ENCODE measurements at places on chromosomes 2 and 18.

DNA sequence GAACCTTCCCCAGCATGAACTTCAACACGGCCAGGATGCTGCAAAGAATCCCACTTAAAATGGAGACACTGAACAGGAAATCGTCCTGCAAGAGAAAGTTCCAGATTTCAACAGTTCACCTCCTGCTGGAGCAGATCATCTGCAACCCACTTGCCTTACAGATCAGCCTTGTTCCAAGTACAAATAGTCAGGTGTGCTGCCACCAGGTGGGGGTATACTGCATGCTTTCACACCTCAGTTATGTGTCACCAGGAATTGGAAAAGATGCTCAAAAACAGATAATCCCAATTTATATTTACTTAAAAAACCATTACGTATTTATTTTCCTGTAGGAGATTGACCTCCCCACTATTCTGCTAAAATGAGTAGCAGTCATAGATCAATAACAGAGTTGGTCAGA is 212.3 kb downstream of the MGAT5 start:
- DNase-seq, result no peak

DNA sequence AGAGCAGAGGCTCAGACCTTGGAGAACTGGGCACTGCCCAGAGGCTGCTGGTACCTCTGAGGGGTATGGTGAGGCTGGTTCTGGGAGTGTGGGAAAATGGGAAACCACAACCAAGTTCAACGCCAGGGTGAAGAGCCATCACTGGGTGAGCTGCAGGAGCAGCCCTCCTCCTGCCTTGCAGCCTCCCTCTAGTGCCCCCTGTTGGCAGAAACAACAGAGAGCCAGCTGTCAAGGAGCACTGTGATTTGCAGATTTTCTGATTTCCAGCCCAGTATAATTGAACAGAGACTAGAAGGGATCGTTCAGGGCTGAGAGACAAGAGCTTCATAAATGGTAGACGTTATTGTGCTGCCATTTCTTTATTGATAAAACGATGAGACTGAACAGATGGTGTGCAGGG is 50.5 kb downstream of the MAPK4 start:
- DNase-seq, result no peak

DNA sequence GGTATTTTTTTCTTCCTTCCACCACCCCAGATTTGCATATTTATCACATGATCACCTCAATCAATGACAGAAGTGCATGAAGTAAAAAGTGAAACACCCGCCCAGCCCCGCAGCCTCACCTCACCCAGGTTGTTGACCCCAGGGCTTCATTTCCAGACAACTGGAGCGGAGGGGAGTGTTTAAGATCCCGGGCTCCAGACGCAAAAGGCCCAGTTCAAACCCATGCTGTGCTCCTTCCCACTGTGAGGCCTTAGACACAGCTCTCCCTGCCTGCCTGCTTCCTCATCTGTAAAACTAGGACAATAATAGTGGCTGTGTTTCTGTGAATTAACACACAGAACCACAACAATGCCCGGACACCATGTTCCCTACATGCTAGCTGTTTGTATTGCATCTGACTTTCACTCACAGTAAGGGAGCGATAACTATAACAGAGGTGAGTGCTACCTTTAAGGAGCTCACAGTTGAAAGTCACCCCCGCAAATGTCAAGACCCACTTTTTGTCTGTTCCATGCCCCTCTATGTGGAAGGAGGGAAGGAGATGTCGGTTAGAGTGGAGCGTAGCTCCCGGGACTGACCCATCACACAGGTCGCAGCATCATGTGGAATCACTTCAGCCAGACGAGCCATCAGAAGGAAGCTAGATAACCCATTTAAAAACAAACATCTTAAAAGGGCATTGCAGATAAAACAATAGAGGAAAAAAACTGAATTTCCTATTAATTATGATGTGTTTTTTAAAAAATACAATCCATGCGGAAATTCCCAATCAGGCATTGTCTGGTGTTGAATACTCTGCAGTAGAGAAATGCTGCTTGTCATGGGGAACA is 77.5 kb upstream of the DAPL1 start:
- DNase-seq, result no peak

- no peak for DNase-seq
Observed at GRCh38 chr2:144054911-144055310, 465.0 kb downstream of the ZEB2 start.

DNA sequence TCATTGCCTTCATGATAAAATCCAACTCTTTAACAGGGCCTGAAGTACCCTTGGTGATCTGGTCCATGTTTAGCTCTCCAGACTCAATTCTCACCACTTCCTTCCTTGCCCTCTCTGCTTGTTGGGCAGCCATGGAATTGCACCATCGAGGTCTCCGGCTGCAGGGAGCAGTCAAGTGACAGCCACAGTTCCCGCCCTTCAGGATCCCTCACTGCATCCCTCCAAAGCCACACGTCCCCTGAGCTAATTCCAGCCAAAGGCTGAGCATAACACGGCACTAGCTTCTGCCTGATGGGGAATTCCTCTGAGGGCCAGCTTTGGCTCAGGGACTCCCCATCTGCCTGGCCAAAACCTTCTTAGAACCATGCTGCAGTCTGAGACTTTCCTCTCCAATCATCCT is 47.4 kb upstream of the SLC1A4 start:
- DNase-seq, result no peak

GRCh38 chr2:28407976-28408690 is 15.5 kb downstream of the FOSL2 start:
- no peak for DNase-seq

DNA sequence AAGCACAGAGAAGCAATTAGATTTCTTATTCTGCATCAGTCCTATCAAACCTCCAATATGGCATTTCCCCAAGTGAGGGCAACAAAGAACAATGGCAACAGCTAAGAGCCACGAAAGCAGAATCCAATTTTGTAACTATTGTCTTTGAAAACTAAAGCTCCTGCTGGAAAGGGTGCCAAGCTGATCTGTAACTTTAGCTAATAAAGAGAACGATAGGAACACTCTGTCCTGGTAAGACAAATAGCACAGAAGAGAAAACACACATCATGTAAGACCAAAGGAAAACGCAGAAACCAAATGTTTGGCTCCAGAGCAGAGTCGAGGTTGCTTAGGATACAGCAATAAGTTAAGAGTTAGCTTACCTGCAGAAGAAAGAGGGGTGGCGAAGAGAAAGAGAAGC is 160.5 kb downstream of the STK39 start:
- no peak for DNase-seq

- DNase-seq, result no peak
Observed at GRCh38 chr2:147543056-147543455, 301.8 kb upstream of the ACVR2A start.

Data from activated CD8-positive, alpha-beta memory T cell treated with anti-CD3 and anti-CD28 coated beads for 4 hours (primary cell).